NCI-H1092 (cell line): ENCODE measurements at places on chromosomes 3 and 15.

GRCh38 chr15:25677719-25678499, 185.2 kb downstream of the ATP10A start:
- no peak for DNase-seq

DNA sequence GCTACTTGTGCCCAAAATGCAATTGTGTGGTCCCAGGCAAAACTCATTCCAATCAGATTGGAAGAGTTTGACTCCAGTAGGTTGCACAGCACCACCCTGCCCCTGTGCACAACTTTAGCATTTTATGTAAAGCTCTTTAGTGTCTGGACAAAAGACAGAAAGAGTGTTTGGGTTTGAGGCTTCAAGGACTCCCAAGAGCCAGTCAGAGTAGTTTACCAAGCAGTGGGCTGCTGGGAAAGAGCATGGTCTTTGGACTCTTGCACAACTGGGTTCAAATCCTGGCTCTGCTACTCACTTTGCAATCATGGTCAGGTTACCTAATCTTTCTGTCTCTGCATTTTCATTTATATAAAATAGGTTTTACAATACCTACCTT, 75.8 kb upstream of the UMPS start:
- no peak for DNase-seq

- DNase-seq, result no peak
These were observed 45.3 kb downstream of the CMSS1 start for GRCh38 chr3:99863002-99863401.

GRCh38 chr3:43789028-43789427, 98.3 kb downstream of the ABHD5 start:
- no peak for DNase-seq

DNA sequence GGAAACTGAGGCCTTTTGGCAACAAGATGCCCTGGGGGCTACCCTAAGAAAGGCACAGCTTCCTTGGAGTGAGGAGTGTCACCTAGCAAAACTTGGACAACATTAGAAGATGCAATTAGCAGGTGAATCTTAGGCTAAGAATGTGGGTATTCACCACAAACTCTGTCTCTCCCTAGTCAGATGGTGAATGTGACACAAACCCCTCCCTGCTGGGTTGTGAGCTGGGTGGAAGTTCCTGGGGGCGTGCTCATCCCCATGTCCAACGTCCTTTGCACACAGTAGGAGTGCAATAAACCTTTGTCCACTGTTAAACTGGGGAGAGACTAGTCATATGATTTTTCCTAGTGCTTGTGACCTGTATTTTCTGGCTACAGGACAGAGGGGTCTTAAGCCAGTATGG, 67.1 kb upstream of the SH3GL3 start:
- no peak for DNase-seq

- peak; percentile 25 for DNase-seq
These were observed 525.1 kb upstream of the GOLIM4 start for GRCh38 chr3:168620854-168621253.

- no peak for DNase-seq
These were observed 22.3 kb upstream of the PLXNA1 start for GRCh38 chr3:126960604-126960995.

DNA sequence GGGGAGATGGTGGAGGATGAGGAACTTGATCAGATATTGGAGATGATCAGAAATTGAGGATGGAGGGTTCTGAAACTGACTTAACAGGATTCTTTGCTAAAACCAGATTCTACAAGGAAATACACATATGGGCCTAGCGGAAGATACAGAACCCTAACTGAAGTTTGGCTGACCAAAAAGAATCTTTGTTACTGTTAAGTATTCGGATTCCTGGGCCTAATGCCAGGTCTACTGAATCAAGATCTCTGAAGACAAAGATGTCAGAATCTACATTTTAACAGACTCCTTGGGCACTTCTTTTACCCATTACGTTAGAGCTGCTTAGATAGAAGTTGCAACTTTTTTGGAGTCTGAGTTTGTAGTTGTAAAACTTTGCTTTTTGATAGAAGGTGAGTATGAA, 137.7 kb downstream of the FNDC3B start:
- no peak for DNase-seq

- DNase-seq, result no peak
These were observed 12.6 kb upstream of the BAHD1 start for GRCh38 chr15:40428185-40428584.

DNA sequence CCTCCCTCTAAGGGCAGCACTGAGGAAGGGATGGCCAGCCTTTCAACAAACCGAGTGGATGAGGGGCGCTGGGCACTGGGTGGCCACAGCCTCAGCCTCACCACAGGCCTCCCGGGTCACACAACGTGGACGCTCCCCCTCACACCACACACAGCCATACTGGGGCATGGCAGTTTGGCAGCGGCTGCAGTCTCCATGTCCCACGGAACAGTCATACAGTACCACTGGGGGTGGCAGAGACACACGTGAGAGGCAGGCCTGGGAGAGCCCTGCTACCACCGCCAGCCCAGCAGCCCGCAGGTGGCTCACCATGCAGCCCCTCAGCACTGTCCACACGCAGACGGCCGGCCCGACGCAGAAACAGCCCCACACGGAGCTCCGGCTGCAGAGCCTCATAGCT, 11.7 kb downstream of the PLXNB1 start:
- no peak for DNase-seq

GRCh38 chr3:49711489-49711888, 8.0 kb downstream of the AMIGO3 start:
- no peak for DNase-seq

GRCh38 chr15:74391582-74392450, 24.4 kb upstream of the CYP11A1 start:
- DNase-seq, result no peak

DNA sequence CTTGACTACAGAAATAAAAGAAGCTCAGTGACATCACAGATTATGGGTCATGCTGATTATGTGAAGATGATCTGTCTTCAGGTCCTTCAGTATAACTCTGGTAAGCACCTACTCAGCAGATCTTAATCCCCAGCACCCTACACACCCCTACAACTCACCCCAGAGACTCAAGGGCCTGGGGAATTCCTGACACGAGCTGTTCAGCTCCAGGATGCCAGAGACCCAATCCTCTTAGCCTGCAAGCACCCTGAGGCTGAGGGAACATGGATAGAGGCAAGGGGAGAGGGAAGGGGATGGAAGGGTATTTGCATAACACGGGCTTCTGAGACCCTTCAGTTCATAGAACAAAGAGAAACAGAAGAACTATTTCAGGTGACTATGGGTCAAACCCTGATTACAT, 13.0 kb downstream of the GLB1 start:
- DNase-seq, result no peak

DNA sequence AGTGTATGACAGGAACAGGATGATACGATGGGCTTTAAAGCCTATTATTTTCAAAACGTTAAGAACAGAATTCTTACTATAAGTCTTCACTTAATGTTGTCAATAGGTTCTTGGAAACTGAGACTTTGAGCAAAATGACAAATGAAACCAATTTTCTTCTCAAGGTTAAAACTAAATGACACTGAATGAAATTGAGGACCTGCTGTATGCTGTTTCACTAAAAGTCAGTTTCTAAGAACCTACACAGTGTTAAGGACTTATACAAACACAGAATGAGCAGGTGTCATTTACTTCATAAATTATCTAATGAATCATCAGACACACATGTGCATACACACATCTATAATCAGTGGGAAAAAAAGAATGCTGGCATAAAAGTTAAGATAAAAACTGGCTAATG, 106.9 kb downstream of the RFTN1 start:
- no peak for DNase-seq

- no peak for DNase-seq
These were observed 2.4 kb downstream of the CHCHD4 start for GRCh38 chr3:14122301-14122700.

- DNase-seq, result no peak
These were observed 26.1 kb downstream of the GRK7 start for GRCh38 chr3:141789281-141789680.

- DNase-seq, result no peak
These were observed 360.1 kb upstream of the THRB start for GRCh38 chr3:24854748-24855147.

DNA sequence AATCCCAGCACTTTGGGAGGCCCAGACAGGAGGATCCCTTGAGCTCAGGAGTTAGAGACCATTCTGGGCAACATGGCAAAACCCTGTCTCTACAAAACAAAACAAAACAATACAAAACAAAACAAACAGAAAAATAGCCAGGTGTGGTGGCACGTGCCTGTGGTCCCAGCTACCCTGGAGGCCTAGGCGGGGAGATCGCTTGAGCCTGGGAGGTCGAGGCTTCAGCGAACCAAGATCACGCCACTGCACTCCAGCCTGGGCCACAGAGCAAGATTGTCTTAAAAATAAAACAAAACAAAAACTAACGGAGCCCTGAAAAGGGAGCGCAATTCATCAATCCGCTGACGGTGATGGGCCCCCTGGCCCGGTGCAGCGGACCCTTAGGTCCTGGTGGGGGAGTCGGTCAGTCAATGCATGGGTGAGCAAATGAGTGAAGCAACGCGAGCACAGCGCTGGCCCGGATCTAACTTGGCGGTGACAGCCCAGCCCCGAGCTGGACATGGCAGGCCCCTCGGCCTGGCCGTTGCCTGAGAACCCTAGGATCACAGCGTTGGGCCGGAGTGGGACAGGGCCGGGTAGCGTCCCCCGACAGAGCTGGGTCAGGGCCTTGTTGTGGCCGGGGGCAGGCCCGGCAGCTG, 52.4 kb upstream of the BLM start:
- no peak for DNase-seq

- DNase-seq, result no peak
These were observed 36.7 kb downstream of the HMG20A start for GRCh38 chr15:77457191-77457904.

- no peak for DNase-seq
These were observed 27.5 kb upstream of the MAPKBP1 start for GRCh38 chr15:41746802-41747201.

DNA sequence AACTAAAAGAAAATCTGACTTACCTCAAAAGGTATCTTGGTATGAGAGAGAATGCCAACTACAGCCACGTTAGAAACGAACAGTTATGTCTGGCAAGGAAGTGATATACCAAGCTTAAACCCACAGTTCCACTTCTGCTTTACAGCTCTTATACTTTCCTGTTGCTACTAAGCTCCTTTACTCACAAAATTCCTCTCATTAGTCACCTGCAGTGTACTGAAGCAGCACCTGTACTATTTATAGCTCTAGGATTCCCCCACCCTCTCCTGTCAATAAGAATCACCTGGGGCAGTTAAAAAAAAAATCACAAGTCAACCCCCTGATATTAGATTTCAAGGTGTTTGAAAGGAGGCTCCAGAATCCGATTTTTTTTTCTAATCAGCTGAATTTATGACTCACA, 2.9 kb upstream of the TMEM266 start:
- no peak for DNase-seq

DNA sequence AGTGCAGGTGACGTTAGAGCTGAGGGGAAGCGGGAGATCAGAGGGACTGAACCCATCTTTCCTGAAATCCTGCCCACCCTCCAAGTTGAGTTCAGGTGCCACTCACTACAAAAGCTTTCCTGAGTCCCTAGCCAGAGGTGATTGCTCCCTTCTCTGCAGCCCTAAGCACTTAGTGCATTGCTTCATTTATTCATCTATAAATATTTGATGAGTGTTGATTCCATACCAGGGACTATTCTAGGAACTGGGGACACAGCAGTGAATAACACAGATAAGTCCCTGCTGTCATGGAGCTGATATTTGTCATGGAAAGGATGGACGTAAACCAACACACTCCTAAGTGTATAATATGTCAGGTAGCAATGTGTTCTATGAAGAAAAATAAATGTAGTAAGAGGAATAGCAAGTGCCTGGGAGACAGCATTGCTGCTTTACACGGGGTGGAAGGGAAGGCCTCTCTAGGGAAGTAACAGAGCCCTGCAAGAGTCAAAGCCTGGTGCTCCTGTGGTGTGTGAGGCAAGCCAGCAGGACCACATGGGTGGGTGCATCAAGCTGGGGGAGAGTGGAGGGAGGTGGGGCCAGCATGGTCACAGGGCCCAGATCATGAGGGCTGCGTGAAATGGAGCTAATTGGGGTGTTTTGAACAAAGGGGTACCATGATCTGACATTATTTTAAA, 18.6 kb downstream of the ALPK3 start:
- no peak for DNase-seq

GRCh38 chr15:70204652-70205051, 106.9 kb upstream of the TLE3 start:
- no peak for DNase-seq

DNA sequence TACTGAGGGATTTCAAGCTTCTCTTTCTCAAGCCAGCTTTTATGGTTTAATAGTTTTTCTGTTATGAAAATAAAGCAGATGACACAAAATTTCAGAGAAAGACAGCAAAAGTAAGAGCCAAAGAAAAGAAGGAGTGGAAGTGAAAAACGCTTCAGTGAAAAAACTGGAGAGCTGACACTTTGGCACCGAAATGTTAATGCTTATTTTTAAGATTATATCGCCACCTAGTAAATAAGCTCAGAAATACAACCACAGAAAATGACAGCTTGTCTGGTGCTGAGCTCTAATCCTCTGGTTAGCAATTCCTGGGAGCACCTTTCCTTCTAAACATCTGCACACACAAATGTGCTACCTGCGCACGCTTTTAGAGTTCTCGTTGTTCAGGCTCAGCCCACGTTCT, 101.6 kb downstream of the ZPLD1 start:
- no peak for DNase-seq

GRCh38 chr3:145727476-145727875, 433.5 kb downstream of the PLOD2 start:
- DNase-seq, result no peak

DNA sequence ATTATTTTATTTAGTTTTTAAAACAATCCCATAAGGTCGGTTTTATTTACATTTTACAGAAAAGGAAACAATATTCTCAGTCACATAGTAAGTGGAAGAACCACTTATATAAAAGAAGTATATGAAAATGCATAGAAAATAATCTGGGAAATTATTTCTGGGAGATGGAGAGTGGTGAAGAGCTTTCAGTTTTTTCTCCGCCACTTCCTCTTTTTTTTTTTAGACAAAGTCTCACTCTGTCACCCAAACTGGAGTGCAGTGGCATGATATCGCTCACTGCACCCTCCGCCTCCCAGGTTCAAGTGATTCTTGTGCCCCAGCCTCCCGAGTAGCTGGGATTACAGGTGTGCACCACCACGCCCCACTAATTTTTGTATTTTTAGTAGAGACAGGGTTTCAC, 21.2 kb downstream of the RAD51 start:
- no peak for DNase-seq

GRCh38 chr3:147939839-147940238, 530.7 kb downstream of the ZIC1 start:
- no peak for DNase-seq

GRCh38 chr15:64847016-64847415, 5.3 kb downstream of the PLEKHO2 start:
- no peak for DNase-seq

DNA sequence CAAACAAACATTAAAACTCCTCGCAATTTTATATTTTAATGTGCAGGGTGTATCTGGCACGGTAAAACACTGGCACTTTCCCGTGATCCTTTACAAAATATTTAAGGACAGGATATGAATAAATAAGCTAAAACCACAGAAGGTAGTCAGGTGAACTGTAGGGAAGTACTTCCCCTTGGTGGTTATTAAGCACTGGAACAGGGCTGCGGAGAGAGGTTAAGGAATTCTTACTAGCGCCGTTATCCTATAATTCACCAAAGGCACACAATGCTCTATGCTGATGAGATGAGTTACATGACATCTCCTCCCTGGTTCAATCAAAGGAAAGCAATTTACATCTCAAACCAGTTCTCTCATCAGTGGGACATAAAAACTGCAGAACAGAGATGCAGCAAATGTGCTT, 289.8 kb downstream of the ZBTB20 start:
- DNase-seq, result no peak

GRCh38 chr15:23647001-23647295, 719 bp downstream of the MAGEL2 start:
- no peak for DNase-seq

GRCh38 chr3:46663591-46664135, 29.8 kb downstream of the ALS2CL start:
- DNase-seq, result peak; percentile 55
